ENCODE measurements at places on chromosomes 3 and 15.

DNA sequence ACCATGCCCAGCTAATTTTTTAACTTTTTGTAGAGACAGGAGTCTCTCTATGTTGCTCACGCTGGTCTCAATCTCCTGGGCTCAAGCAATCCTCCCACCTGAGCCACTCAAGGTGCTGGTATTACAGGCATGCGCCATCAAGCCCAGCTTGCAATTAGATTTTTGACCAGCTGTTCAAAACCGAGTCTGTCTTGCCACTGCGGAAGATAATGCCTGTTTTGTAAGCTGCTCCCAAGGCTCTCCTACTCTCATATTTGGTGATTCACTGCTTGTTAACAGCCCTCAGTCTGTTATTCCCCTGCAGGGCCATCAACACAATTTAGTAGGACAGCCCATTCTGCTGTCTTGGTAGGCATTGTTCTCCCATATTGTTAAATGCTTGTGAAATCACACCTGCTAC is 17.8 kb upstream of the MCCC1 start:
- no peak for DNase-seq

DNA sequence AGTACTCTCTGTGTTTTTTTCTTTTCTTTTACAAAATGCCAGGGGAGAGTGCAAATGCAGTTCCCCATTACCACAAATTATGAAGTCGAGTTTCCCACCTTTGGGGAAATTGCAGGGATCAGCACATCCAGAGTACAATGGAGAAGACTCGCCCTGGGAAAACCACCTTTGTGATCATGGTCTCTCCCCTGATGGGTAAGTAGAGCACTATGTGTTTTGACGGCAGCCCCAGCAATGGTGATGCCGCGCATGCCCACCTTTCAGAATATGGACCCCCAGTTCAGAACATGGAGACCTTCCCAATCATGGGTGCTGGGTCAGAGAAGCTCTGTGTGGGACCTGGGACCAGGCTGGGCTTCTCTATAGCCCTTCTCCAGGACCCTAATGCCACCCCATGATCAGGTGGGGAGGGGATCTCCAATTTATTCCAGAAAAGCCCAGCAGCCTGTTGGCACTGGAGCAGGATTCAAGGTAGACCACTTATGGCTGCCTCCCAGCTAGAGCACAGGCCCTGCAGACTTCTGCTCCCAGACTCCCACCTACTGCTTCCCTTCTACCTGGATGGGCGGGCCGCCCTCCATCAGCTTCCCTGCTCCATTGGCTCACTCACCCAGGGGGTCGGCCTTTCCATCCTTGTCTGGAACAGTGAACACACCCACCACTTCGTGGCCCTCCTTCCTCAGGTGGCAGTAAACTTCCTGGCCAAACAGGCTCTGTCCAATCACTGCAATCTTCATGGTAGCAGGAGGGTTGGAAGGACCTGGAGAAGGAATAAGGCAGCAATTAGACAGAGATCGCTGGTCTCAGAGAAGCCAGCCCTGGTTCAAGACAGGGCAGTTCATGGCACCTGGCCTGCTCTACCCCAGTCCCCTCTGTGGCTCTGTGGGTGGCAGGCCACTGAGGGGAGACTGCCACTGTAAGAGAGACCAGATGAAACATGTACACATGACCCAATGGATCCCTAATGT is 19.9 kb downstream of the ALDH1L1 start:
- DNase-seq: no peak

GRCh38 chr15:52155878-52156277 is 35.3 kb downstream of the GNB5 start:
- no peak for DNase-seq

DNA sequence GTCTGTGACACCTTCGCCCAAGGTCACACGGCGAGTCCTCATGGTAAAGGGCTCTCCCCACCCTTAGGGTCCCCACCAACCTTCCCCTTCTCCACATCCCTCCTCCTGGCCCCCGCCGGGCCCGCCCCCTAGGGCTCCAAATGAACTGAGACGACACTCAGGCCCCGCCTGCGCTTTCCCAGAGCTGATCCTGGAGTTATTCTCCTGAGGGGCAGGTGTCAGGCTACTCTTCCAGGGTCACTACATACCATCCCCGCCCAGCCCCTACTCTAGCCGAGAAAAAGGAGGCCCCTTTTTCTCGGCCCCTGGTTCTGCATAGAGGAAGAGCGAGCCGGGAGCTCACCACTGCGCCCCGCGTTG is 292 bp downstream of the USP4 start:
- DNase-seq: no peak

All from MV-4-11 (cell line).